Naive thymus-derived CD4-positive, alpha-beta T cell (primary cell): ENCODE measurements at places on chromosomes 6 and 20. TPM values are rescaled to one million over a fixed set of nuclear protein-coding genes. Genes with fewer than 3 reads are reported as not detected.

- no peak for DNase-seq
Observed at GRCh38 chr6:73579851-73580246, 59.0 kb upstream of the EEF1A1 start.

RAMACL gene
- total RNA-seq = 0.69 and 0.82 TPM in 2 replicates

RAET1L gene
- total RNA-seq = not detected

GRCh38 chr6:168370310-168370991 lies 50.9 kb upstream of the DACT2 start:
- DNase-seq = peak; percentile 29

FHL5 gene
- not detected for total RNA-seq

- DNase-seq = no peak
Observed at GRCh38 chr6:122130026-122130348, 269.5 kb upstream of the HSF2 start.

CRISP3 gene
- total RNA-seq = not detected

- no peak for DNase-seq
Observed at GRCh38 chr6:9401960-9402359, 966.6 kb upstream of the SLC35B3 start.

PPP1R14C gene
- total RNA-seq = not detected

DNA sequence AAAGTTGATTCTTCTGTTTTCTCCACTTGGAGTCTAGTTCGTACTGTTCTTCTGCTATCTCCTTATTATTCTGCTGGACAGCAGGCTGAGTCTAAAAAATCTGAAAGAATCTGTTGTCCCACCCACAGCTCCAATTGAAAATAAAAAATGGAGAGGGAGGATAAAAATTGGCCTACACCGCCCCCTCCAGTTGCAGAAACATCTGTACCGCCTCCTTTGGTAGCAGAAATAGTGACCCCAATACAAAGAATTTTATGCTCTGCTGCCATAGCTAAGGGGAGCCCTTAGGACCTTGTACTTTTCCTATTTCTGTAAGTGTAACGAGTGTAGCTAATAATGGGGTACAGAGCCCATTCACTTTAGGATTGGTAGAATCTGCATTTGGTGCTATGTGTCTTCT lies 4.9 kb upstream of the FKBP1A start:
- no peak for DNase-seq

DNA sequence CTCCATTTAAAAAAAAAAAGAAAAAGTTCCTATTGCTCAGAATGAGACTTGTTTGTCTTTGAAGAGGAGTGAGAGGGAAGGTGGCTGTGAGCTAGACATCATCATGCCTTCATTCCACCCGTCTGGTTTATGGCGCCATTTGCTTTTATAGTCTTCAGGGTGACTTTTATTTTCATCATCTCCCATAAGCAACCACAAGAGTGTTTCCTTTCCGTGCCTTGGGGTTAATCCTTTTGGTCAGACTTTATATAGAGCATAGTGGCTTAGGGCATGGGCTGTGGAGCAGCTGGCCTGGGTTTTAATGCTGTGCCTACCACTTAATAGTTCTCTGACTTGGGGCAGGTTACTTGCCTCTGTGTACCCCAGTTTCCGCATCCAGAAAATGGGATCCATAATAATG lies 77.8 kb downstream of the RREB1 start:
- no peak for DNase-seq

GRCh38 chr6:54586251-54586650 lies 260.3 kb upstream of the FAM83B start:
- DNase-seq = no peak

DYNLT2 gene
- 2.9 TPM for total RNA-seq

DNA sequence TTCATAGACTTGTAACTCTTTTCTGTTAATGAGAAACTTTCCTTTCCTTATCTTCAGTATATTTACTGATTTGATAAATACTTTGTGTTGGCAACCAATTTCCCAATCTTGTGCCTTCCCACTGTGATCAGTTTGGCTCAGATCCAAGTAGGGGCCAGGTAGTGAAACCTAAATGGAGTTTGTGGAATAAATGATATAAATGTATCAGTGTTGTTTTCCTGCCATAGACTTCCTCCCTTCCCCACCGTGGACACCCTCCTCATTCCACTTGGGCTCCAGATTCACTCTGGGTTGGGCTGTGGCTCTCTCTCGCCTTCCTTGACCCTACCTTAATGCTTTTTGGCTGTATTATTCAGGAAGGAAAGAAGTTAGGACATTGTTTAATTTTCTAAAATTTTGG lies 1.3 kb downstream of the ZKSCAN3 start:
- DNase-seq = no peak

GRCh38 chr6:137967689-137968454 lies 100.8 kb downstream of the TNFAIP3 start:
- no peak for DNase-seq

GRCh38 chr6:169725125-169726048 lies 1.1 kb upstream of the PHF10 start:
- DNase-seq = peak; percentile 18

DNA sequence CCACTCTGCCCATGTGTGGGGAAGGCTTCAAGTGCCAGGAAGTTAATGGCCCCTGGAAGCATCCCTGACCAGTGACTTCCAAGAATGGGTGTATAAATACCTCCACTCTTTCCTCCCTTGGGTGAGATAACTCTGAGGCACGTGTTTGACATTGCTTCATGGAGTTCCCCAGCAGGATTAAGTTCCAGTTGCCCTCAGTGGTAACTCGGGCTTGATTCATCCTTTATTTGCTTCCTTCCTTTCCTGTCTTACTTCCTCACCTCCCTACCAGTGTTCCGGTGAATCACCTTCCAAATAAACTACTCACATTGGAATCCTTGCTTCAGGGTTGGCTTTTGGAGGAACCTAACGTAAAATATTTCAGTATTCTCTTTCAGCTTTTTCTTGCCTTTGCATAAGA lies 84.6 kb upstream of the JAG1 start:
- DNase-seq = no peak

FRK gene
- total RNA-seq = 0.03 TPM

DNA sequence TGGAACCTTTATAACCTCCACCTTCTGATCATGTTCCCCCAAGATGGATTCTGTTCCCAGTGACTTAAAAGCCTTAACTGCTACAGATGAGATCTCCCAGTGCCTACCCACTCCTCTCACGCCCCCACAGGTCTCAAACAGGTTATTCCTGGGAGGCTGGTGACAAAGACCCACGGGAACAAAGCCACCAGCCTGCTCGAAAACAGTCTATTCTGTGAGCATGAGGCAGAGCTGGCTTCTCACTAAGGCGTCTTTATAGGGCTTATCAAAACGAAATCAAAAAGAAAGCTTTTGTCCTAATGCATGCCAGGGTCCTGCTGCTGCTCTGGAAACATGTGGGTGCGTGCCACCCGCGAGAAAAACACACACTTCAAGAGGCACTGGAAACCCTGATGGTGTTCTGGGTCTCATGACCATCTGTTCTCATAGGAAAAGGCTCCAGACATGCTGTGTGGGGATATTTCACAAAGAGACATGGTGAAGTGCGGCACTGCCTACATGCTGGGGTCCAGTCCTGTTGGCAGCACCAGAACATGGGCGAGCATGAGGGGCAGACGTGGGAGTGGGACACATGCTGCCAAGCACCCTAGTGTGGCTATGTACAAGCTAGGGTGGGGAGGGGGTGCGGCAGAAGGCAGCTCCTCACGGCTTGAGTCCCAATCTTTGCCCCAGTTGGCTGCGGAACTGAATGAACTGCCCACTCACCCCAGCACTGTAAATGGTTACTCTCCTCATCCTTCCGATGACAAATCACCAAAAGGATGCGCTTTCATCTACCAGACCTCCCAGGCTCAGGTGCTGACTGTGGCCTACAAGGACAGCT lies 2.1 kb downstream of the FKBP1A start:
- DNase-seq = no peak

- no peak for DNase-seq
Observed at GRCh38 chr6:163712981-163713380, 298.5 kb downstream of the QKI start.

PRKN gene
- 0.44 and 0.48 TPM in 2 replicates for total RNA-seq

DNA sequence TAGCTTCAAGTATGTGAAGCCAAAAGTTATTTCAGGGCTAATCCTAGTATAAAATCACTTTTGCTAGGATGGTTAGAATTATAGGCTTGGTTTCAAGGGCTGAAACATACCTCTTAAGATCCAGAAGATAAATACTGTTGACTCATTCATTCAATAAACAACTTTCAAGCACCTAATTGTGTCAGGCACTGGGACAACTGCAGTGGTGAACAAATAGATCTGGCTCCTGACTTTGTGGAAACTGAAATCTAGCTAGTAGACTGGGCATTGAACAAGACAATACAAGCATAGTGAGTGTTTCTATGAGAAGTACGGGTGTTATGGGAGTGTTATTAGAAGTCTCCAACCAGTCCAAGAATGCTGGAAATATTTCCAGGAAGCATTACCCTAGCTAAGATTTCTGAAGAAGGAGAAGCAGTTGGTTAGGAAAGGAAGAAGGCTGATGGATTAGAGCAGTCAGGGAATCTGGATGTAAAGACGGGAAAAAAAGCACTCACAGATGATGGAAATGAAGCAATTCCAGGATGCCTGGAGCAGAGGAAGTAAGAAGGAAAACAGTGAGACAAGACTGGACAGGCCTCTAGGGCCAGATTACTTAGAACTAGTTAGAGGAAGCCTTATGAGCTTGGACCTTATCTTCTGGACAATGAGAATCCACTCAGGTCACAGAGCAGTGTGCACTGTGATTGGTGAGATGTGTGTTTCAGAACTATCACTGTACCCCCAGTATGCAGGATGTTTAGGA lies 132.6 kb upstream of the RAB32 start:
- no peak for DNase-seq
